ENCODE measurements at places on chromosomes 11 and 22.

DNA sequence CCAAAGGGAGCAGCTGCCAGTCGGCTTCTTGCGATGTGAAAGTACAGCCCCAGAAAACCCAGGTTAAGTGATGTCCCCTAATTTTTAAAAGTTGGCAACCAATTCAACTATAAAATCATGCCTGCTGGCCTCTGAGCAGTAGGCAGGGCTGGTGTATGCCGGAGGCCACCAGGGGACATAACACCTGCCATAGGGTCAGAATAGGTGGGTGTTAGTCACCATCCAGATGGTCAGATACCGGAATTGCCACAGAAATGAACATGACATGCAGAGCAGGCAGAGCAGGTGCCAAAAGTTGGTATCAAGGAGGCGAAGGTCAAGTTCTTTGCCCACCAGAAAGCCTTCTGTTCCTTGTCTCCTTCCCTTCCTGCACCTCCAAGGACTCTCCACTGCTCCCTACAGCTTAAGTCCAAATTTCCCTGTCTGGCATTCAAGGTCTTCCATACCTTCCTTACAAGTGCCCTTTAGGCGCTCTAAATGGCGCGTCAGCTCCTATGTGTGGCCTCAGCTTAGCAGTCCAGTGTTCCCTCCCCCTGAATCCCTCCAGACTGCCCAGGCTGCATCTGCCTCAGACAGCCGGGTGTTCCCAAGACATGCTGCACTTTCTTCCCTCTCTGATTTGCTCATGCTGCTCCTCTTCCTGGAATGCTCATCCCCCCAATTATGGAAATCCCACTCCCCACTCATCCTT is 45.1 kb downstream of the PTPRJ start:
- no peak for DNase-seq

DNA sequence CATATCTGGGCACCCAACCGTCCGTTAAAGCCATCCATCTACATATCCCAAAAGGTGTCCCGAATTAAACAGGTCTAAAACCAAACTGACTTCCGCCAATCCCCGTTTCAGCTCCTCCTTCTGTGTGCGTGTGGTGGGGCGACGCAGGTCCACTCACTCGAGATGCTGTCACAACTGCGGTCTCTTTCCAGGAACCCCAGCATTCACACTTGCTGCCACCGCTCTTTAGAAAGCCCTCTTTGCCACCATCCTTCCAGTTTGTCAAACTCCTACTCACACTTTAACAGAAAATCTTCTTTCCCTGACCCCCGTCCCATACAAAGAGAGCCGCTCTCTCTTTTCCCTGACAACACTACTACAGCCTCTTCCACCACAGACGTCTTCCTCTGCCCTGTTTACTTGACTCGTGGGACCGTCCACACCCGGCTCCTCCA is 467 bp downstream of the ESS2 start:
- no peak for DNase-seq

GRCh38 chr11:112174789-112175598 is at the start of gene BCO2:
TSS of gene BCO2 (plus strand) at chr11:112175512. CDS start at chr11:112175602, 90 bp downstream.
- DNase-seq = peak; percentile 7

- DNase-seq = no peak
Observed at GRCh38 chr11:74860743-74861142, 88.1 kb downstream of the XRRA1 start.

GRCh38 chr11:47551086-47551485 is 1.8 kb downstream of the CELF1 start:
- DNase-seq = no peak

GRCh38 chr11:96197103-96197502 is 145.9 kb downstream of the MAML2 start:
- DNase-seq = no peak

- DNase-seq = no peak
Observed at GRCh38 chr11:63939397-63939891, 642 bp downstream of the NAA40 start.

DNA sequence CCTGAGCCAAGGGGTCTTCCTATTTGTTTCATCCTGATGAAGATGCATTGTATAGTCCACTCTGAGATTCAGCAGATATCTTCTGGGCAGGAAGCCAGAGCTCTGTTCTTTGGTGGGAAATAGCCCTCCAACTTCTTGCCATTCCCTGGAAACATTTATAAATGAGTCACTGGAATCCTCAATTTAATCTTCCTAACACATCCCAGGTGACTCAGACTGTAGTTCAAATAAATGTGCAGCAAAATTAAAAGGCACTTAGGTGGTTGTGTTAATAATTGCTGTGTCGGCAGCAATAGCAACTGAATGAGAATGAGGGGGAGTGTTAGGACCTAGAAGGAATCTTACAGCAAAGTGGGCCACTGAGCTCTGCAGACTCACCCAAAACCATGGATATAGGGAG is 108.6 kb downstream of the INSC start:
- no peak for DNase-seq

- no peak for DNase-seq
Observed at GRCh38 chr11:123690485-123690884, 36.1 kb upstream of the SCN3B start.

DNA sequence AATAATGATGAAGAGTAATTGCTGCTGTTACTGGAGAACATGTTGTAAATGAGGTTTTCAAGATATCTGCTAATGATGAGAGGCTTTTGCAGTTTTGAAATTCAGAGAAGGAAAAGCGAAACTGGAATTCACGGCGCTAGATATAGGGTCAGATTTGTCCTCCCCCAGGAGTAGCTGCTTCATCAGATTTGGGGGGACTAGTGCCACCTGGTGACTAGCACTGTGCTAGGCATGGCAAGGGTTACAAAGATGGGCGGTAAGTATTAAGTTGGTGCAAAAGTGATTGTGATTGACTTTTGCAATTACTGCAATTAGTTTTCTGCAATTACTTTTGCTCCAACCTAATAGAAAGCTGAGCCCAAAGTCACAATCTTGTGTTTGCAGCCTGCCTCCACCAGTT is 879.9 kb upstream of the TENM4 start:
- DNase-seq = no peak

- DNase-seq = no peak
Observed at GRCh38 chr11:111438168-111438567, 59.1 kb upstream of the POU2AF1 start.

DNA sequence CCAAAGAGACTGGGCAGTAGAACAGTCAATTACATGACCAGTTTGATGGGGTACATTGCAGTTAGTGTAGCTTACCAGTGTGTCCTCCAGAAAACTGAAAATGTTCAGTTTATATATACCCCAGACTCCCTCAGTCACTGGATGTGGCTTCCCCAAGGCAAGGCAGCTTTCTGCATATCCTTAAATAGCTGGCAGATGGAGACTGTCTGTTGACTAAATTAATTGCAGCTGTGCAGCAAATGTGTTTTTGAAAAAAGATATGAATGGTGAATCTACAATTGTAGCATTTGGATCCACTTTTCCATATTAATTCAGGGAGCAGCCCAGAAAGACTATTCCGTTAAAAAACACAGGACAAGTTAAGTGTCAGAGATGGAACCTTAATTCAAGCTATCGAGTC is 565.1 kb upstream of the CCDC179 start:
- no peak for DNase-seq

DNA sequence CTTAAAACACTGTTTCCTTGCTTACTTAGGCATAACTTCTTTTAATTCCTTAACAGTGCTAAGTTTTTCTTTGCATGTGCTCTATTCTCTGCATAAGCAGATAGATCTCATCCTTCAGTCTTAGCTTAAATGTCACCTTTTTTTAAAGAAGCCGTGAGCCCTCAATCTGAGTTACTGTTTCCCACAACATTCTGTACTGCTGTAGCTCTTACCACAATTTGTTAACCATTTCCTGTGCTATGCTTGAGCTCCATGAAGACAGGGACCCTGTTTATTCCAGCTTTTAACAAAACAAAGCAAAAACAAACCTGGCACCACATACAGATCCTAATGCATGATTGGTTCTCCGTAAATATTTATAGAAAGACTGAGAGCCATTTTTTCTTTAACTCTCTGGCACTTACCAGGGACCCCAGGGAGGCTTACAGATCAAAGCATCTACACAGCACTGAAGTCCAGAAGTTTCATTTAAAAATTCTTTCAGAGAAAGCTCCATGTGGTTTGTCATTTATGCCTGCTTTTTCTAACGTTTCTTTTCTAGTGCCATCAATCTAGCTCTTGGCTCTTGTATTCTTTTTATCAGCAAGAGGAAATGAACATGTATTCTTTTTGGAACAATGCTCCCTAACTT is 74.9 kb downstream of the DYNC2H1 start:
- DNase-seq = no peak

- no peak for DNase-seq
Observed at GRCh38 chr11:130555251-130555841, 106.9 kb downstream of the ADAMTS15 start.

DNA sequence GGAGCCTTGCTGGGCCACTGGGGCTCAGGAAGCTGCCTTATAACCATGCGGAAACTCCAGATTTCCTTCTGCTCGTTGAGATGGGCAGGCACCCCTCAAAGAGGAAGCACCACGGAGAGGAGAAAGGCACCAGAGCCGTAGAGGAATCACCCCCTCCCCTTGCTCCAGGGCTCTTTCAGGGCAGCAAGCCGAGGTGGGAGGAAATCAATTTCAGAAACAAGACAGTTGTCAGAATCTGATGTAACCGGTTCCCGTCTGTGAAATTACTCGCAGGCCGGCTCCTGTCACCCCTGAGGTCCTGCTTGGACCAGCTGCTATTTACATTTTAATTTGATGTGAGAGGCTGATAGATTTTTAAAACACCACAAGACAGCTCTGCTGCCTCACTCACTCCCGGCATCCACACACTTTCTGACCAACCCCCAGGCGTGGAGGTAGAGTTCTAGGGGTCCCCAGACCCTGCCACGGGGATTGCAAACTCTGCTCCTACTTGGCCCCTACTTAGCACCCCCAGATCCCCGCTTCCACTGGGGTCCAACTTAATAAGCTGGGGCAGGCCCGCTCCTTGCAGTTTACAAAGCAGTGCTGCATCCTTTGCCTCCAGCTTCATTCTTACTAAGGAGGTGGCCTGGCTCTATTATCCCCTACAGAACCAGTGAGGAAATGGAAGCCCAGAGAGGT is 162.5 kb downstream of the CEP164 start:
- no peak for DNase-seq

GRCh38 chr22:29311464-29312217 is 3.9 kb downstream of the RASL10A start:
- no peak for DNase-seq

DNA sequence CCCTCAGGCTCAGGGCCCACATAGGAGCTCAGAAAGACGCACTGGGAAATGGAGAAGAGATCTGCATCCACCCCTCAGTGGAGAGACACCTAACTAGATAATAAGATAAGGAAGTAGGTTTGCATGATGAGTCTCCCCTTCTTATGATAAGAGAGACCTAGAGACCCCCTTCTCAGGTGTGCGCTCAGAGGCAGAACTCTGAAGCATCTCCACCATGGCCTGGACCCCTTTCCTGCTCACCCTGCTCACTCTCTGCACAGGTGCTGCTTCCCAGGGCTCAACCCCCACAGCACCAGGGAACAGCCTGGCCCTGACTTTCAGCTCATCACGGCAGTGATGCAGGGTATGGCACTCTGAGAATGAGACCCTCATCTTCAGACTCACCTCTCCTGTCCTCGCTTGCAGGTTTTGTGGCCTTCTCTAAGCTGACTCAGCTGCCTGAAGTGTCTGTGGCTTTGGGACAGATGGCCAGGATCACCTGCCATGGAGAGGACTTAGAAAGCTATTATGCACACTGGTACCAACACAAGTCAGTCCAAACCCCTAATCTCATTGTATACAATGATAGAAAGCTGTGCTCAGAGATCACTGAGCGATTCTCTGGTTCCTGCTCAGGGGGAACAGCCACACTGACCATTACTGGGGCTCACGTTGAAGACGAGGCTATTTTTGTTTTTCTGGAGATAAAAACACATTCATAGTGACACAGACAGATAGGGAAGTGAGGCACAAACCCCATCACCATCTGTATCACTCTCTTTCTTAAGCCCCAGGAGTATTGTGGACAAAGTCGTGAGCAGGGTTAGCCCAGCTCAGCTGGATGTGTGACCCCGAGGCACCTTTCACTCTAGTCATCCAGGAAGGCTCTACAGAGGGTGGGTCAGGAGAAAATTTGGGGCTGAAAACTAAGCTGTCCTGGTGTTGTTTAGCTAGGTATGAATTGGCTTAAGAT is 29.7 kb upstream of the IGLL5 start:
- DNase-seq = no peak

- no peak for DNase-seq
Observed at GRCh38 chr22:30511109-30511508, 5.6 kb upstream of the SEC14L4 start.

GRCh38 chr11:132099692-132100091 is 729.3 kb downstream of the NTM start:
- no peak for DNase-seq

- DNase-seq = no peak
Observed at GRCh38 chr11:65295001-65295400, 19.7 kb upstream of the CDC42EP2 start.

DNA sequence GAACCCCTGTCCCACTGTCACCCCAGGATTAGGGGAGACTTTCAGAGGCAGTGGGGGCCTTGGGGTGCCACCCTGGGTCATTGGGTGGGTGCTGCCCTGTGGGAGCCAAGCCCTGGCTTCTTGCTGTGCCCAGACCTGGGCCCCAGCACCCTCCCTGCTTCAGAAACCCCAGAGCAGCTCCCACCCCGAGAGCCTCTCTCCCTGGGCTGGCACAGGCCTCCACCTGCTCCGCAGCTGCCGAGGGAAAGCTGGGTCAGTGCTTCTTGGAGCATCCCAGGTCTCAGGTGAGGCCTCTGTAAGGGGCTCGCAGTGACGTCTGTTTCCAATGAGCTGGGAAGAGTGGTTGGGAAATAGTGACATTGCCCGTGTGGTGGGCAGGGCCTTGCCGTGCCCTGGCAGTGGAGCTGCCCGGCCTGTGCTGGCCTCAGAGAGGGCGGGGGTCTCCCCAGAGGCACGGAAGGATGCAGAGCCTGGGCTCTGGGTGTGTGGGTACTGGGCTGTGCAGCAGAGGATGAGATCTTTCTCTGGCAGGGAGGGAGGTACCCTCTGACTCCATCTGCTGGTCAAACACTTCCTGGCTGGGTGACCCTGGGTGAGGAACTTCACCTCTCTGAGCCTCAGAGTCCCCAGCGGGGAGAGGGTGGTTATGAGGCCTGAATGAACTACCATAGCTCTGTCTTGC is 23.0 kb downstream of the C22orf23 start:
- DNase-seq = no peak

- DNase-seq = no peak
Observed at GRCh38 chr22:49042066-49042465, 785.6 kb downstream of the BRD1 start.

DNA sequence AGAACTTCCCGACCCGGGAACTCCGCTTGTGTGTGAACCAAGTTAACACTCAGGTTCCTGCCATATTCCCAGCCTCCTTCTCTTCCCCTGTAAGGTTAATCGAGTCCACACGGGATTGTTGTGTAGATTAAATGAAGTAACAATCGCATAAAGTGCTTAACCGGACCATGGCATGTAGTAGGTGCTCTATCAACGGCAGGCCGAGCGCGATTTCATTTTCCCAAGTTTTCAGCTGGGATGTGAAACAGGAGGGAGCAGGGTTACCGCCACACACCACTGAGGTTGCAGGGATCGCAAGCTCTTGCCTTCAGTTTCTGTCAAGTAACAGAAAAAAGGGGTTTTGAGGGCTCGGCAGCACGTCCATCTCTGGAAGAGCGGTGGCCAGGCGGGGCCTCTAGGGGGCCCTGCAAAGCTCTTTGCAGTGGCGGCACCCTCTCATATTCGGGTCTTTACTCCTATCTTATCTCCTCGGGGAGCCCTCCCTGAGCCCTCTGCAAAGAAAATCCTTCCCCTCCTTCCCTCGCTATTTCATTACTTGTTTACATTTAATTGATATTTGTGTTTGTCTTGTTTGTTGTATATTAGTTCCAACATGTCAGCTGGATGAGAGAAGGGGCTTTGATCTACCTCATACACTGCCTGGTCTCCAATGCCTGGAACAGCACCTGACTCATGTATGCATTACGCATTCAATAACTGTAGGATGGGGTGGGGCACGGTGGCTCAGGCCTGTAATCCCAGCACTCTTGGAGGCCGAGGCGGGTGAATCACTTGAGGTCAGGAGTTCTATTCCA is 816 bp upstream of the PLEKHA7 start:
- no peak for DNase-seq
